ENCODE measurements at places on chromosomes 12 and 14.
A peak's percentile ranks its signal among the peaks of the same experiment; 100 is the strongest.

DNA sequence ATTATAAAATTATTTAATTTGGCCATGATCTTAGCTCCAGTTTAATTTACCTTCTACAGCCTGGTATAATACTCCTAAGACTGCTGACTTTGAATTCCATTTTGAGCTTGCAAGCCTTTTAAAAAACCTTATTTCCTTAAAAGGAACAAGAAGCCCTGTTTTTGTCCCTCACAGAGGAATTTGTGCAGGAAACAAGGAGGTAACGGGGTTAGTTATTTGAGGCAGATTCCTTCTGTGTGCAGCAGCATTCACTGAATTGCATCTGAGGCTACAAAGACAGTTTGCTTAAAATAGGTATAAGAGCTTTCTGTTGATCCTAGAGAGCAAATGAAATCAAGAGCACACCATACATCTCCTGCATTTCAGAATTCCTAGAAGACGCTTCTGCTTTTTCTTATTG is 403.3 kb upstream of the PRICKLE1 start:
- no peak for DNase-seq

GRCh38 chr14:52015411-52016030 is 26.2 kb downstream of the RTRAF start:
- DNase-seq, result no peak

GRCh38 chr12:95386051-95386450 is 87.9 kb upstream of the METAP2 start:
- no peak for DNase-seq

DNA sequence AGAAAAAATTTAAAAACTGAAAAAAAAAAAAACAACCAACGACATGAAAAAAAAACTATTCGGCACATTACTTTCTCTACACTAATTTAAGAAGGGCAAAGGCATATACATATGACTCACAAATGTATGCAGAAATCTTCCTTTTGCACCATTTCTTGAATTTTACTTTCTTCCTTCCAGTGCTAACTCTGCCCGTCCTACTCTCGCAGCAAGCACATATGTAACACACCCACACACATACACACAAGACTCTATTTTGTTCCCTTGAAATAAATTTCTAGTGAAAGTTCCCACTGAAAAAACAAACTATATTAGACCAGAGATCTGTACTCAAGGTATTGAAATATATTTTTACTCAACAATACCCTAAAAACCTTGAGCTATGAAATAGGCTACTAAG is 14.6 kb downstream of the BTG1 start:
- no peak for DNase-seq

DNA sequence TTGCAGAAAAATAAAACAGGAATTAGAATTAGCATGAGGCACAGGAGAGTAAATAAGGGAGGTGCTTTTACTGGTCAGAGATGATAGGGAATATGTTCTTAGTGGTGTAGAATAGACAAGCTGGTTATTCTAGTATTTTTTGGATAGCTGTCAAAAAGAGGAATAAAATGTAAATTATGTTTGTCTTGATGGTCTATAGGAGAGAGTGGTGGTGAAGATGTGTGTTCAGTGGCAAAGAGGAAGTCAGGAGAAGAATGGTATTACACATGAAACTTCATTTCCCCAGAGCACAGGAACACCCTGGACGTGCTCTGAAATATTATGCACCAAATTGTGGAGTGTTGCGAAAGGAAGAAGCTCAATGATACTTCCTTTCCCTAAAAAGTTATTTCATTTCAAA is 27.8 kb downstream of the MUCL1 start:
- no peak for DNase-seq

GRCh38 chr12:103947871-103948555 is 17.7 kb upstream of the TDG start:
- no peak for DNase-seq

GRCh38 chr12:4420138-4420670 is 25.4 kb downstream of the FGF6 start:
- DNase-seq, result no peak

GRCh38 chr12:27076928-27077327 is 5.5 kb downstream of the C12orf71 start:
- no peak for DNase-seq

DNA sequence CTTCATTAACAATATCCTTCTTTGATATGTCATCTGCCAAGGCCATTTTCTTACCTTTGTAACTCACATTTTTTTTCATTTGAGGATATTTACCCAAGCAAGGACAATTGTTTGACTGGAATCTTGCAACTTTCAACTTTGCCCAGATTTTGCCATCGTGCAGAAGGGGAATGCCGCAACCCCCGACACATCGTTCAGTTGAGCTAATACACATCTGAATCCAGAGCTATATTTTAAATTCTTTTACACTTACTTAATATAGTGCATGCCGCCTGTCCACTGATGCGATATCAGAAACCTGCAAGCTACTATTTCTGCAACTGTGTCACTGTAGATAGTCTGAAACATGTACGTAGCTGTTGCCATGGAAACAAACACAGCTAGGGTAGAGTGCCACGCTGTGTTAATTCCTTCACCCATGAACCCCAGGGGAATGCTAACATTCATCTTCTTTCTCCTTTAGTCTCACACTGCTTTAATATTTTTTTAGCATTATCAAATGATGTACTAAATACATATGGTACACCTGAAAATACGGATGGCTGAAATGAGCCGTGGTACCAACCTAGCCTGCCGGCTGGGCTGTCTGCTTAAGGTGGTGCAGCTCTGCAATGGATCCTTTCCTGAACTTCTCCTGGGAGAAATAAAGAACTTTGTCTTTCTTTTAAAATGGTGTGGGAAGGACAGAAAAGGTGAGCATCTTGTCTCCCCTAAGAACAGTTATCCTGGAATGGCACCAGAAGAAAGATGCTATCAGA is 77.0 kb upstream of the FOXN3 start:
- DNase-seq, result no peak

GRCh38 chr12:31324116-31324844 is 1.7 kb downstream of the SINHCAF start:
- peak; percentile 72 for DNase-seq

DNA sequence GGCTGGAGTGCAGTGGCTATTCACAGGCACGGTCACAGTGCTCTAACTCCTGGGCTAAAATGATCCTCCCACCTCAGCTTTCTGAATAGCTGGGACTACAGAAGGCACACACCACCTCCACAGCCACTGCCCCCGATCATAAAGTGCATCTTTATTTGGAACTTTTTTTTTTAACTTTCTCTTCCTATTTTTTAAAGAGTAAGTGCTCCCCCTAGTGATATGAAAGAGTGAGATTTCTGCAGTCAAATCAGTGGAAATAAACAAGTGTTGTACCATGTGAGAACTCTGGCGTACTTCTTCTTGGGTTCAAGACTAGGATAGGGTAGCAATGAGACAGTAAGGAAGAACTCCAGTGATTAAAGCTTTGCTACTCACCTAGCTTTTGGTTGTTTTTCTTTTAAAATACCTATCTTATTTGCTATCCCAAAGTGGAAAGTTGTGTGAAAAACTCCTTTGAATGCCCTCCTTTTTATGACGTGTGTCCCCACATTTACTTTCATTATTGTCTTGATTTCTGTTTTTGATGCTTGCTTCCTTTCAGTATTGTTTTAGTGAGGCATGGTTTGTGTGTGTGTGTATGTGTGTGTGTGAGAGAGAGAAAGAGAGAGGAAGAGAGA is 6.6 kb downstream of the PPP4R4 start:
- no peak for DNase-seq

DNA sequence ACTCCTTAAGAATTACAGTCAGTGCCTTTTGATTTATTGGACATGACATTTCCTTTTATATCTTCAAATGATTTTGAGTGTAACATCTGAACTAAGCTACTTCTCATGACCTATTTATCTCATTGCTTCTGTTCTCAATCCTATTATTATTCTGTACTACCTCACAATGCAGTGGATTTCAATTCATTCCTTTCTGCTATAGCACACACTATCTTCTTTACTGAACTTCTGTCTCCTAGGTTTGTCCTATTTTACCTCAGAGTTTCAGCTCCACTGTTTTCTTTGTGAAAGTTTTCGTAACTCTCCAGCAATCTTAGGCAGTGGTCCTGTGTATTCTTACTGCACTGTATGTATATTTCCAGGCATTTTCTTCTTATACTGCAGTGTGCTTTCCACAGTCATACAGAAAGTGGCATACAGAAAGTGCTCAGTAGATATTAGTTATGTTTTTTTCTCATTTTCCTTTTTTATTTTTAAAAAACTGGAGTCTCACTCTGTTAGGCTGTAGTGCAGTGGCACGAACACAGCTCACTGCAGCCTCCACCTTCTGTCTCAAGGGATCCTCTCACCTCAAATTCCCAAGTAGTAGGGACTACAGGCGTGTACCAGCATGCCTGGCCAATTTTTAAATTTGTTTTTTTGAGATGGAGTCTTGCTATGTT is 368.6 kb upstream of the RGS6 start:
- no peak for DNase-seq

GRCh38 chr12:82437744-82438143 is 79.4 kb downstream of the METTL25 start:
- no peak for DNase-seq

DNA sequence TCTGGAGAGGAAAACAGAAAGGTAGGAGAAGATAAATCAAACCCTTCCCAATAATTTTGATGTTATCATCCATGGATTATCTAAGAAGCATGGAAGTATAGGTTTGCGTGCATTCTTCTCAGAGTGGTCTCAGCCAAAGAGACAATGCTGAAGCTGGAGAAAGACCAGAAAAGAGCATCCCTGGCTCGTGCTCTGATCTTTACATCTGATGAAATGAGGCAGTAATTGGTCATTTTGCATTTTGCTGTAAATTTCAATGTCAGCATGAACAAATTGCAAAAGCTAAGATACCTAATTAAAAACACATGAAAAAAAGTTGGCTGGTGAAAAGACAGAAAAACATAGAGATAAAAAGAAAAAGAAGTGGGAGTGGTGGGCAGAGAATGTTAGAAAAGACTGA is 252.4 kb downstream of the ITPR2 start:
- no peak for DNase-seq

- no peak for DNase-seq
These were observed 95.2 kb downstream of the LGMN start for GRCh38 chr14:92653162-92653651.

GRCh38 chr12:2751230-2751629 is 43.5 kb upstream of the FKBP4 start:
- no peak for DNase-seq

GRCh38 chr12:58764100-58764953 is 156.0 kb downstream of the LRIG3 start:
- DNase-seq, result no peak

GRCh38 chr12:48032597-48032996 is 28.3 kb upstream of the COL2A1 start:
- no peak for DNase-seq

DNA sequence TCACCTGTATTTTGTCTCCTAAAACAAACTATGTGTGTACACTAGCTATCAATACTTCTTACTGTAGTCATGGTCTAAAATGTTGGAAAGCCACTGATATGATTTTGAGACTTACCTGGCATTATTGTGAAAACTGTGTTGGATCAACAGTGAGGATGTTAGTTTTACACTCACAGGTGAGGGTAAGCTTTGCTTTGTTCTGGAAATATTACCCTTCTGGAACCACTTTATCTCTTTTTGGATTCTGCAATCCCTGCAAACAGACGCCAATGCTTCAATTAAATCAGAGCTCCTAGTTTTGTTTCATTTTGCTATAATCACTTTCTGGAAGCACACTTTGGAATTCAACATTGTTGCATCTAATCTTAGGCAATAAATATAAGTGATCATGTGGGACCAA is 223.3 kb downstream of the RPS29 start:
- no peak for DNase-seq
